ENCODE measurements at places on chromosomes 2 and 18.

- no peak for DNase-seq
Measured at GRCh38 chr2:127217470-127218325, 2.4 kb downstream of the CYP27C1 start.

GRCh38 chr2:236317938-236318396 is 53.8 kb upstream of the ASB18 start:
- no peak for DNase-seq

DNA sequence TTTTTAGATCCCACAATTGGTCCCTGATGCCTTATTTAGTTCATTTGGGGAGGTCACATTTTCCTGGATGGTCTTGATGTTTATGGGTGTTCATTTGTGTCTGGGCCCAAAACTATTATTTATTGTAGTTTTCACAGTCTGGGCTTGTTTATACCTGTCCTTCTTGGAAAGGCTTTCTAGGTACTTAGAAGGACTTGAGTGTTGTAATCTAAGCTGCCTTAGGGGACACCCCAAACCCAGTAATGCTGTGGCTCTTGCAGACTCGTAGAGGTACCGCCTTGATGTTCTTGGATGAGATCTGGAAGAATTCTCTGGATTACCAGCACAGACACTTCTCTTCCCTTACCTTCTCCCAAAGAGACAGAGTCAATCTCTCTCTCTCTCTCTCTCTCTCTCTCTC is 25.0 kb upstream of the ITSN2 start:
- DNase-seq, result no peak

DNA sequence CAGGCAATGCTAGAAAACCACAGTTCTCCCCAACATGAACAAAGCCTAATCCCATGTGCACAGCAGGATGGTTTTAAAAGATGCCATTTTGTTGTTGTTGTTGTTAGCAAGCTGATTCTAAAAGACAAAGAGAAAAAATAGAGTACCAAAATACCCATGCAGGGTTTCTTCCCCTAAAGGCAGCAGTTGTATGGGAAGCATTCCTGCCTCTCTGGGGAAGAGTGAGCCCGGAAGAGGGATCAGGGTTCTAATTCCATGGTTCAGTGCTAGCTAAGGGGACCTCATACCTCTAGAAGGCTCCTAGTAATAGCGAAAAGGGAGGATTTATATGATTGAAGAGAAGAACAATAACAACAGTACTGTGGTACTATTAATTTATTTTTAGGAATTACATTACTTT is 327.6 kb downstream of the DPP10 start:
- no peak for DNase-seq

Measured in NCI-H1436 (cell line).